Forelimb muscle (tissue), 1 donor: ENCODE measurements at places on chromosomes 11 and 22. TPM values are rescaled to one million over a fixed set of nuclear protein-coding genes. Genes with fewer than 3 reads are reported as not detected.

Gene ZP1
- not detected for polyA plus RNA-seq

Gene MMP13
- polyA plus RNA-seq, result 0.10 TPM

Gene TCN2
- polyA plus RNA-seq, result 7.6 TPM

Gene FOLR2
- 19.8 TPM for polyA plus RNA-seq

Gene TECTA
- polyA plus RNA-seq, result 1.6 TPM
